ENCODE measurements at places on chromosomes 6 and 20.

DNA sequence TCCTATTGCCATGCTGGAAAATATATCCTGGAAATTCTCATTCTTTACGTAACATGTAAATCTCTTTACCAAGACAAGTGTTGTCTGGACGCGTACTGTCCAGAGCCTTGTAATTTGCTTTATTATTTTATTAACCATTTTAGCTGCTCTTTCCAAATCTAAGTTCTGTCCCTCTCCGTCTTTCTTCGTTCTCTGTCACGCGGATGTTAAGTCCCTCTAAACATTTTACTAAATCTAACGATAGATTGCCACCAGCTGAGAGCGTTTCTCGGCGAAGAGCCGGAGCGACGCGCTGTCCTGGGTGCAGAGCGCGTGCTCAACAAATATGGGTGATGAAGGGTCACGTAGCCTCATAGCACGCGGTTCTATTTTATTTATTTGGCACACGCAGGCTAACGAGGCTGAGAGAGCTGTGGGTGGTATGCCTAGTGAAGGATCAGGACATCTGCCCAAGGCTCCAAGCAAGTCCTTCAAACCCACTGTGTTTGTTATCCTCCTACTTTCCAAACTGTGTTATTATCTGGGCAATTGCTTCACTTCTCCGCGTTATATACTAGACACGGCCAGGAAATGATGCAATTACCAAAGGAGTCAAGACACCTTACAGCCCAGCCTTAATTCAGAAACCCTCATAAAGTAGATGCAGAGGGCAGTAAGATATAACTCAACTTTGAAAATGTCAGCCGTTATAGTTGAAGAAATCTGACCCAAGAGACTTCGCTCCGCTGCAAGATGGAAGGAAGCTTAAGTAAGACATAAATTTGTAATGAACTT is 10.0 kb upstream of the NCOA7 start:
- peak; percentile 89 for DNase-seq

DNA sequence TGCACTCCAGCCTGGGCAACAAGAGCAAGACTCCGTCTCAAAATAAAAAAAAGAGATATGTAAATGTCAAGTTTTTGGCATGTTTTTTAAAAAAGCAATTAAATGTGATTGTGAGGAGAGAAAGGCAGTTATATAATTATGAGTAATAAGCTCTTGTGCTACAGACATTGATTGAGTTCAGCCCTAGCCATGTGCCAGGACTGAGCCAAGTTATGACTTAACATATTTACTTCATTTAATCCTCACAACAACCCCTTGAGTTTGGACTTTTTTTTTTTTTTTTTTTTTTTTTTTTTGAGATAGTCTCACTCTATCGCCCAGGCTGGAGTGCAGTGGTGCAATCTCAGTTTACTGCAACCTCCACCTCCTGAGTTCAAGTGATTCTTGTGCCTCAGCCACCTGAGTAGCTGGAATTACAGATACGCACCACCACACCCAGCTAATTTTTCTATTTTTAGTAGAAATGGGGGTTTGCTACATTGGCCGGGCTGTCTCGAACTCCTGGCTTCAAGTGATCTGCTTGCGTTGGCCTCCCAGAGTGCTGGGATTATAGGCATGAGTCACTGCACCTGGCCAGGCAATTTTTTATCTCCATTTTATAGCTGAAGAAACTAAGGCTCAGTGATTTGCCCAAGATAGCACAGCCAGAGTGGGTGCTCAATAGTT is 15.0 kb upstream of the CSE1L start:
- DNase-seq = no peak

- DNase-seq = no peak
Observed at GRCh38 chr6:35305117-35305516, 7.5 kb downstream of the DEF6 start.

GRCh38 chr6:132253211-132253610 is 148.1 kb downstream of the MOXD1 start:
- DNase-seq = no peak

GRCh38 chr20:30921286-30922071 is 336.0 kb upstream of the DEFB115 start:
- no peak for DNase-seq

DNA sequence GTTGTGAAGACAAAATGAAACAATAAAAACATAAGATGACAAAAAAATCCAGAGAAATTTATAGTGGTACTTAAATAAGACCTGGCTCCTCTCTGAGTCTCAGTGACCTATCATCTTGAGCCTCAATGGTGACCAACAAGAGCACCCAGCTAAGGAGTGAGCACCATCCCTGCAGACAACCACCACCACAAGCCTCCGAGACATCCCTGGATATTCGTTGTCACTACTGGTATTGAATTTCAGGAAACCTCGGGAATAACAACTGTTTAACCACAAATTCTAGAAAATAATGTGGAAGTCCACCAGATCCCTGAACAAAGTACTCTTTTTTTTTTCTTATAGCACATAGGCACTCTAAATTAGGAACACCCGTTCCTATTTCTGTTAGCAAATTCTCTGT is 32.2 kb upstream of the ADGRF5 start:
- no peak for DNase-seq

- DNase-seq = no peak
Observed at GRCh38 chr6:36946526-36946925, 8.0 kb upstream of the PI16 start.

DNA sequence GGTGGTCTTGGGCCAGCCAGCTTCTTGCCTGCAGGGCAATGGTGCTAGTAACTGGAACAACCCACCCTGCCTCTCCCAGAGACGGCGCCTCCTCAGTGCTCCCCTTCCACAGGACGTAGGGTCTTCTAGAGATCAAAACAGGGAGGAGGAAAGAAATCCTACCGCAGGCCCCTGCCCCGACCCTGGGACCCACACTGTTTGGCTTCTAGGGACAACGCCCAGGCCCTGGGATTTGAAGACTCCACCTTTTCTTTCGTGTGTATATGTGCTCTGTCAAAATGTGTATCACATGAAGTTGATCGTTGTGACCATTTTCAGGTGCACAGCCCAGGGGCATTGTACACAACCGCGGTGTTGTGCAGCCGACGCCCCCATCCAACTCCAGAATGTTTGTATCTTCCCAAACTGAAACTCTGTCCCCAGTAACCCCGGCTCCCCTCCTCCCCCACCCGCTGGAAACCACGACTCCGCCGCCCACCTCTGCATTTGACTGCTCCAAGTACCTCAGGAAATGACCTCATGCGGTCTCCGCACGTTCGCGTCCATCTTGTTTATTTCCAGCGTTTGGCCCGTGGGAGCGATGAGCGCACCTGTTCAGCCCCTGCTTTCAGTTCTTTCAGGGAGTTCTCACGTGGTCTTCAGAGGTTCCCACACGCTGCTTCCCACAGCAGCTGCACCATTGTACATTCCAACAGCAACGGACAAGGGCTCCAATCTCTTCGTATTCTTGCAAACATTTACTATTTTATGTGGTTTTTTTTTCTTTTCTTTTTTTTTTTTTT is 3.4 kb upstream of the BHLHE23 start:
- DNase-seq = no peak

DNA sequence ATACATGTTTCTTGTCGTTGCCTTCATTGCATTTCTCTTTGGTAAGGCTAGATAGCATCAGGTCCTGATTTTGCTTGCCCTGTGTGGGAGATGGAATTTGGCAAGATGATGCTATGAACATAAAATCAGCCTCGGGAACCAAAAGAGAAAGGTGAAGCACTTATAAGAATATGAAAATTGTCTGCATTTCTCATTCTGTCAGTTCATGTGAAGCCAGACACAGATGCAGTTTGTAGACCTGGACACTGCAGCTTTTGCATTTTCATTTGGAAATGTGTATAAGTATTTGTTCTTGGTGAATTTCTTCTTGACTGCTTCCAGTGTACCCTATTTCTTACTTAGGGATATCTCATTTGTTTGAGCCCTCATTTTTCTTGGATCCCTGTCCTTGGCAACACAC is 1.3 kb downstream of the YWHAB start:
- no peak for DNase-seq

DNA sequence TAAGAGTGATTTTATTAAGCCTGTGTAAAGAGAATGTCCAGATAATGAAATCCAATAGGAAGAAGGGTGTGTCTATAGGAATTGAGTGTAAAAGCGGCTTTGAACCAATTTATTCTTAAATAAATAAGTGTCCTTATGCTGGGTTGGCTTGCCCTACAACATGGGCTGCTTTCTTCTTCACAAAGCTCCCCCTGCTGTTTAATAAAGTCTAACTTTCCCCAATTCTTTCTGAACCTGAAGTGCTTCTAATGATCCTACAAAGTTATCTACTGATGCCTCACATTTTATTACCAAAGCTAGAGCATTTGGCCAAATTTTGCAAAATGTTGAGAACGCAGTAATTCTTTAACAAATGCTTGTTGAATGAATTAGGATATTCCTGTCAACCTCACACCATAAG is 36.3 kb upstream of the SIRT5 start:
- peak; percentile 58 for DNase-seq

- no peak for DNase-seq
Observed at GRCh38 chr20:49706630-49707091, 7.0 kb downstream of the B4GALT5 start.

GRCh38 chr6:167044696-167045095 is 45.5 kb downstream of the CEP43 start:
- peak; percentile 28 for DNase-seq

DNA sequence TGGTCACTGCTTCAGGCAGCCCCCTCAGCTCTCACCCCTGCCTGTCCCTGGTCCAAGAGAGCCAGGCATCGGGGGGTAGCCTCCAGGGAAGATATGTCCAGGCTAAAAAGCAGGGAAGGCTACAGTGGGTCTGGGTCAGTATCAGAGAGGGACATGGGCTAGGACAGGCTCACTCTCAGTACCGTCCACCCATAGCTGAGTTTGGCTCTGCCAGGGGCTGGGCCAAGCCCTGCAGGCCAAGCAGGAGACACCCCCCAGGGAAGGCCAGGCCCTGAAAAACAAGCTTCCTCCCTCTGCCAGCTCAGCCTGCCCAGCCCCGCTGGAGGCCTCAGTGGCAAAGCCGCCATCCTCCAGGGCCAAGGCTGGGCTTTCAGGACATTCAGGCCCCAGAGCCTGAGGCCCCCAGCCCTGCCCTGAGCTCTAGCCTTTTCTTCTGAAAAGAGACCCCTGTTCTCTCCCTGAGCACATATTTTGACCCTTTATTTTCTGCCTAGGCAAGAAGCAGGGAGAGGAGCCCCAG is 28.6 kb upstream of the TGM2 start:
- DNase-seq = no peak

- peak; percentile 54 for DNase-seq
Observed at GRCh38 chr6:163485388-163485851, 70.9 kb downstream of the QKI start.

DNA sequence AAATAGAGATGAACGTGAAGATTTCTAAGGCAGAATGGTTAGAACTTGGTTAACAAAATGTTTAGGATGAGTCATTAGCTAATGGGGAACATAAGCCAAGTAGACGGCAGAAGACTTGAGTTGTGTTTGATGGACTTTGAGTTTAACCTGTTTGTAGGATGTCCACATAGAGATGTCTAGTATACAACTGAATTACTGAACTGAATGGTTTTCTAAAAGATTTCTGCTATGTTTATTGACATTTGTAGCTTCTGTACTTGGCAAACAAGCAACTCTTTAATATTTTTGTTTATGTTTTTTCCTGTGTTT is 54.5 kb upstream of the DYNLRB1 start:
- no peak for DNase-seq

DNA sequence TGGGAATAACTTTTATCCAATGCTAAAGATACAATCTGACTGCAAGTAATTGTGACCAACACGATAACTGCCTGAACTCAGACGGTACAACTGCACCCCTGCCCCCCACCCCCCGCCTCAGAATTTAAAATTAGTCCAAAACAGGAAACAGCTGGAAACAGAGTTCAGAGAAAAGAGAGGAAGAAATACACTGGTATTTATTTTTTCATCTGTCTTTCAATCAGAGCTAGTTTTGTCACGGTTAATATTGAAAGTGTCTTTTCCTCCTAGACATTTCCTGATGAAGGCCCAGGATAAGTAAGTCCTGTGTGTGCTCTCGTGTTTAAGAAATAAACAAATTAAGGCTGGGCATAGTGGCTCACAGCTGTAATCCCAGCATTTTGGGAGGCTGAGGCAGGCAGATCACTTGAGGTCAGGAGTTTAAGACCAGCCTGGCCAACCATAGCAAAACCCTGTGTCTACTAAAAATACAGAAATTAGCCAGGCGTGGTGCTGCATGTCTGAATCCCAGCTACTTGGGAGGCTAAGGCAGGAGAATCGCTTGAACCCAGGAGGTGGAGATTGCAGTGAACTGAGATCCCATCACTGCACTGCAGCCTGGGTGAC is 21.5 kb downstream of the ACSS1 start:
- no peak for DNase-seq

DNA sequence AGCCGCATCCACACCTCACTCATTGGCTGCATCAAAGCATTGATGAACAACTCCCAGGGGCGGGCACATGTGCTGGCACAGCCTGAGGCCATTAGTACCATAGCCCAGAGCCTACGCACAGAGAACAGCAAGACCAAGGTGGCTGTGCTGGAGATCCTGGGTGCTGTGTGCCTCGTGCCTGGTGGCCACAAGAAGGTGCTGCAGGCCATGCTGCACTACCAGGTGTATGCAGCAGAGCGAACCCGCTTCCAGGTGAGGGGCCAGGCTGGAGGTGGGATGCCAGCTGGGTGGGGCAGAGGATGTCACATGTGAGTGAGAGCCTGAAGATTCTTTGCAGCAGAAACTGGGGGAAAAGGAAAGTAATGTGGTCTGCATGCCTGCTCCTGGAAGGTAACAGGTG is 66.7 kb downstream of the MOCS1 start:
- DNase-seq = no peak

- DNase-seq = peak; percentile 69
Observed at GRCh38 chr20:38094373-38094891, 60.9 kb downstream of the RPRD1B start.

GRCh38 chr6:37033819-37034795 is 28.7 kb downstream of the FGD2 start:
- no peak for DNase-seq

- no peak for DNase-seq
Observed at GRCh38 chr6:20217891-20218290, 5.6 kb upstream of the MBOAT1 start.

- DNase-seq = no peak
Observed at GRCh38 chr6:18263418-18264218, 712 bp downstream of the DEK start.

GRCh38 chr6:128259029-128259724 is 261.2 kb downstream of the PTPRK start:
- no peak for DNase-seq

DNA sequence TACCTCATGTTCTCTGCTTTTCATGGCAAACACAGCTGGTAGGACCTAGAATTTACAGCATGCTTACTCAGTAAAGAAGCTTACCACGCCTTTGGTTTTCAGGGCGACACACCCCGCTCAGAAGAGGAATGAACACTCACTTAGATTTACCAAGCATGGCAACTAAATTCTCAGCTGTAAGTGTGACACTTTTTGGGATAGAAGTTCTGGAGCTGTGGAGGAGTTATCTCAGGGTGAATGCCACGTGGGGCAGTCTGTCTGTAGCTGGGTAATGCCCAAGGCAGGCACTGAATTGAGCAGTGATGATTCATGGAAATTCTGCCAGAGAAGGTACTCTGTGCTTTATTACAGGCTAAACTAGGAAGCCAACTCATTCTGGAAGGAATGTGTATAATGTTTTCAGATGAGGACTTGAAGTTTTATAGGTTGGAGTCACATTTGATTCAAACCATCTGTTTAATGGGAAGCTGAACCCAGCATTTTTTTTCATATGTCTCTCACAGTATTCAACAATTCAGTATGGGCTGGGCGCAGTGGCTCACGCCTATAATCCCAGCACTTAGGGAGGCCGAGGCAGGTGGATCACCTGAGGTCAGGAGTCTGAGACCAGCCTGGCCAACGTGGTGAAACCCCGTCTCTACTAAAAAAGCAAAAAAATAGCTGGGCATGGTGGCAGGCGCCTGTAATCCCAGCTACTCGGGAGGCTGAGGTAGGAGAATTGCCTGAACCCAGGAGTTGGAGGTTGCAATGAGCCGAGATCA is 3.5 kb upstream of the PRIM2 start:
- DNase-seq = peak; percentile 99

- no peak for DNase-seq
Observed at GRCh38 chr6:108102965-108103364, 28.4 kb upstream of the OSTM1 start.

Data from fibroblast of upper back skin (primary cell).